ENCODE measurements at places on chromosomes 1 and 21.

DNA sequence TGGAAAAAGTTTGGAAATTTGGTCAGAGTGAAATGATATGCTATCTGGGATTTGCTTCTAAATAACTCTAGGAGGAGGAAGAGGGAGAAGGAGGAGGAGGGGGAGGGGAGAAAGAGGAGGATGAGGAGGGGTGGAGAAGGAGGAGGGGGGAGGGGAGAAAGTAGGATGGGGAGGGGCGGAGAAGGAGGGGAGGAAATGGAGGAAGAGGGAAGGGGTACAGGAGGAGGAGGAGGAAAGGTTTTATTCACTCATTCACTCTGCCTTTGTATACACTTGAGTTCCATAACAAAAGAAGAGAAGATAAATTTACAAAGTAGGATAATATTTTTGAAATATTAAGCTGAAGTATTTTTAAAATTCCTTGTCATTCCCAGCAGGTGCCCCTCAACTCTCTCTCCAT is 6.3 kb upstream of the VPS26C start:
- DNase-seq: no peak

DNA sequence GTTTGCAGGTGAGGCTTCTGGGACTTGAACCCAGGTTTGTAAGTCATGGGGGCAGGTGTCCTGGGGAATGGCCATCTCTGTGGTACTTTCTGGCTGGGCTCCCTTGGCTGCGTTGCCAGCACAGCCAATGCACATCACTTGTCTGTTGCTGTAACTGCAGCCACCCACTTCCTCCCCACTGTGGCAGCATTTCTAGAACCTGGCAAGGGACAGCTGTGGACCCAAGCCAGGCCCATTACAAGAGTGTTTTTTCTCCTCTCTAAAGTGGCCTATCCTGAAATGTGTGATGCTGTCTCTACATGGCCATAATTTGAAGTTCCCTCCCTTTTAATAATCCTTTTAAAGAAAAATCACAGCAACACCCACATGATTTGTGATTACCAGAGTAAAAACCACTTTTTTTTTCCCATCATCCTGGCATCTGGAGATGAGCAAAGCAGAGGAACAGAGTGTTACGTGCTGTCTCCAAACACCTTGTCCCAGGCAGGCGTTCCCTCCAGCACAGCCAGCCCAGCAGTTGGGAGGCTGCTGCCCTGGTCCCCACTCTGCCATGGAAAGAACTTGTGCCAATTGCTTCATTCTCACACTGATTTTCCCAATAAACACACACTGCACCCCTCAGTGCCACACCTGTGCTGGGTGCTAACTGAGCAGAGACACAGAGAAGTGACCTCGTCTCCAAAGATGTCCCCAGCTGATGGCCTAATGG is 360.6 kb upstream of the USP24 start:
- DNase-seq: no peak

DNA sequence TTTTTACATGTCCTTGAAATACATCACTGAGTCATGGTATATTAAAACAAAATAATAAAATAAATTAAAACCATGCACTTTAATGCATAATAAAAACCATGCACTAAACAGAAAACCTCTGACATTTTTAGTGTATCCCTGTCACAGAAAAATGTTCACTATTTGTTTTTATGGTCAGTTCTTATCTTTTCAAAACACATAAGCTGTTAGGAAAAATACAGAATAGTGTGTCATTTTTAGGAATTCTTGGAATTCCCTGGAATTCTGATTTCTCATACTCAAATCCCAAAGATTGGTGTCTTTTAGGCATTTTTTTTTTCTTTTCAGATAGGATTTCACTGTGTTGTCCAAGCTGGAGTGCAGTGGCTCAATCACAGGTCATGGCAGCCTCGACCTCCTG is 25.1 kb upstream of the TINAGL1 start:
- DNase-seq: no peak

- DNase-seq: no peak
Measured at GRCh38 chr1:115295904-115296696, 41.9 kb downstream of the NGF start.

DNA sequence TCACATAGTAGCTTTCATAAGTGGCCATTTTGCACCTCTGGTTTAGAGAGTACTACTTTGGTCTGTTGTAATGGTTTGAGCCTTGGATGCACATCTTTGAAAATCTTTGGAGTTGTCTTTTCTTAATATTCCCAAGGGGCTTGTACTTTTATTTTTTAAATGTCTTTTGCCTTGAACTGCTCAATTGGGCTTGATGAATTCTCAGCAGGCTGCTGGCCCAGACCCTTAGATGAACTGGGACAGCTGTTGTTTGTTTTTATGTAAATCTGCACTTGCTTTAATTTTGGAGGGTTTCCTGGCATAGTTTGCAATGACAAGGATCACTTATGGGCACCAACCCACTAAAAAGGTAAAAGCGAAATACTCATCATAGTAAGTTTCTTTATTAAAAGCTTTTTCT is 24.9 kb downstream of the NGF start:
- no peak for DNase-seq

- peak; percentile 36 for DNase-seq
Measured at GRCh38 chr1:102365071-102365470, 368.3 kb upstream of the OLFM3 start.

- DNase-seq: peak; percentile 91
Measured at GRCh38 chr1:106063510-106063909, 993.0 kb upstream of the PRMT6 start.

GRCh38 chr1:177849579-177850290 is 120.1 kb downstream of the SEC16B start:
- no peak for DNase-seq

GRCh38 chr1:184395370-184395769 is 8.5 kb downstream of the C1orf21 start:
- no peak for DNase-seq

GRCh38 chr1:167981933-167982332 is 45.1 kb upstream of the MPC2 start:
- DNase-seq: no peak
